ENCODE measurements at places on chromosomes 7 and 10.

DNA sequence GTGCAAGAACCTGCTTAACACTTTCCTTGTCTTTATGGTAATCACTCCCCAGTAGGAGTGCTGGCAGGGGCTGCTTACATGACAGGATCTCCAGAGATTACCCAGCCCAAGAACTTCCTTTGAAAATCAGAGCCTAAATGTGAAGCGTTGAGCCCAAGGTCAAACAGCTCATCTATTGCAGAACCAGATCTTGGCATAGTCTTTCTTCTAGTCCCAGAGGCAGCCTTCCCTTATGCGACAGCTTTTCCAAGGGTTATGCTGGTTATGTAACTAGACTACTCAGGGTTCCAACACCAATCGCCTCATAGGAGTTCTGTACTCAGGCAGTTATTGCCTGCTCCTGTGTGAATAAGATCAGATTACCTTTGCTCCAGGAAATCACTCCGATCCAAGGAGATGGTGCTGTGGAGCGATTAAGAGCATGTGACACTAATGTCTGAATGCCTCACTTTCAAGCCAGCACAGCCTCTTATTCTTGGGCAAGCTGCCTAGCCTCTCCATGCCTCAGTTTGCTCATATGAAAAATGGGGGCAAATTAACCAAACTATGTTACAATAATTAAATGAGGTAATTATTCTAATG lies 8.4 kb upstream of the LGI1 start:
- peak; percentile 81 for DNase-seq

- DNase-seq = no peak
Measured at GRCh38 chr7:114823290-114823689, 98.6 kb upstream of the MDFIC start.

DNA sequence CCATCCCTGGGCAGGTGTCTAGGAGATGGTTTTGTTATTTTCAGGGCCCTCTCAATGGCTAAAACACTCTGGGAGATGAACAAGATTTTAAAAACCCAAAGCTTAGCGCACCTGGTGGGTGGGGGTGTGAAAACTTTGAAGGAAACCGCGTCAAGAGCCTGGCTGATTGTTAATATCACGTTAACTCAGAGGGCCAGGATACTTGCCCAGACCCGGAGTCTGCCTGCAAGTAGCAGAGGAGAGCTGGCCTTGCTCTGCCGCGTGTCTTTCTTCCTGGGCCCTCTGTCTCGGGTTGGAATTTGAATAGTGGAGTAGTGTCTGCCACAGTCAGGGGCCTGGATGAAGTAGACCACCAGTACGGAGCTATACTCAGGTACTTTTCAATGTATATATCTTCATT lies 1.1 kb downstream of the MGMT start:
- no peak for DNase-seq

DNA sequence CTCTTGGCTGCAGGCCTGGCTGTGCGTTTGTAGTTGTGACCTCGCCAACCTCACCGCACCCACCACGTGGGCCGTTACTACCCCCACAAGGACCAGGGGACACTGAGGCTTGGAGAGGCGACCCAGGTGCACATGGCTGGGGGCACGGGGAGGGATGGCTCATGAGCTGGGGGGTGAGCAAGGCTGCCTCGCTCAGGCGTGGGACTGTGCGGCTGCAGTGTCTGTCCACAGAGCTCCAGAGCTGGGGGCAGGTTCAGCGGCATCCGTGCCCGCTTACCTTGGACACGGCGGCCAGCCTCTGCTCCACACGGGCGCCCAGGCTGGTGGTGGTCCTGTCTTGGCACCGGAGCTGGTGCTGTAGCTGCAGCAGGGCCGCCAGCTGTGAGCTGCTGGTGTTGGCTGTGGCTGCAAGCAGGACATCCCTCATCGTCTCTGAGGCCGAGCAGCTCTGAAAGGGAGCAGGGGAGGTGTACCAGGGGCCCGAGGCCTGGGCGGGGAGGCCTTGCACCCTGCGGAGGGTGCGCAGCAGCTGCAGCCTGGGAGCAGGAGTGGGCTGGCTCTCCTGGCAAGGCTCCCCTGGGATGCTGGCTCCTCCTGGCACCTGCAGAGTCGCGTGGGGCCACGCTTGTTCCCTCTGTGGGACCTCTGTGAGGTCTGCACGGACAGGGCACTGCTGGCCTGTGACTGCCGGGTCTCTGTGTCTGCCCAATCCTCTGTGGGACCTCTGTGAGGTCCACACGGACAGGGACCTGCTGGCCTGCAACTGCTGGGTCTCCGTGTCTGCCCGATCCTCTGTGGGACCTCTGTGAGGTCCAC lies 60.0 kb upstream of the NKX6-2 start:
- DNase-seq = no peak

GRCh38 chr7:112405286-112405685 lies 45.0 kb upstream of the IFRD1 start:
- DNase-seq = no peak

GRCh38 chr7:124072603-124073309 lies 39.9 kb upstream of the TMEM229A start:
- DNase-seq = no peak

Data from DMS153 (cell line).